ENCODE measurements at places on chromosomes 13 and 19. TPM values are rescaled to one million over a fixed set of nuclear protein-coding genes. Genes with fewer than 3 reads are reported as not detected.

- DNase-seq = no peak
Measured at GRCh38 chr13:89899302-89900103, 1448.0 kb upstream of the MIR17HG start.

PRODH2 gene
- 0.09 TPM for total RNA-seq

GRCh38 chr19:16347706-16348105 is 23.1 kb downstream of the KLF2 start:
- no peak for DNase-seq

SLC17A7 gene
- total RNA-seq = 3.8 TPM

- DNase-seq = no peak
Measured at GRCh38 chr13:98632961-98633360, 56.1 kb upstream of the STK24 start.

C19orf73 gene
- 1.5 TPM for total RNA-seq

AMER2 gene
- total RNA-seq = 113 TPM

DNA sequence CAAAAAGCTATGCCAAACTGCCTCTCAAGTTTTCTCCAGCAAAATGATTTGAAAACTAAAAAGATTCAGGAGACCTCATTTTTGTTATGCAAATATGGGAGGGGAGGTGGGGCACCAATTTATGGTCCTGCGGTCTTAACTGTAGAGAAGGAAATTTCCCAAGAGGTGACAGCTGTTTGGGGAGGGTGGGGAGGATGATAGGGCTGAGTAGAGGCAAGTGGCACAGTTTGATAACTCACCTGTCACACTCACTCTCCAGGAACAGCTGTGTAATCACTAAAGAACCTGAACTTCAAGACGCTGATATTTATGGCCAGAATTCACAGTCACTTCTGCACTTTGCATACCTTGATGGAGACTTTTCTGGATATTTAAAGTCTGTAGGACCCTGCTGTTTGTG is 232.9 kb upstream of the STARD13 start:
- DNase-seq = no peak

DNA sequence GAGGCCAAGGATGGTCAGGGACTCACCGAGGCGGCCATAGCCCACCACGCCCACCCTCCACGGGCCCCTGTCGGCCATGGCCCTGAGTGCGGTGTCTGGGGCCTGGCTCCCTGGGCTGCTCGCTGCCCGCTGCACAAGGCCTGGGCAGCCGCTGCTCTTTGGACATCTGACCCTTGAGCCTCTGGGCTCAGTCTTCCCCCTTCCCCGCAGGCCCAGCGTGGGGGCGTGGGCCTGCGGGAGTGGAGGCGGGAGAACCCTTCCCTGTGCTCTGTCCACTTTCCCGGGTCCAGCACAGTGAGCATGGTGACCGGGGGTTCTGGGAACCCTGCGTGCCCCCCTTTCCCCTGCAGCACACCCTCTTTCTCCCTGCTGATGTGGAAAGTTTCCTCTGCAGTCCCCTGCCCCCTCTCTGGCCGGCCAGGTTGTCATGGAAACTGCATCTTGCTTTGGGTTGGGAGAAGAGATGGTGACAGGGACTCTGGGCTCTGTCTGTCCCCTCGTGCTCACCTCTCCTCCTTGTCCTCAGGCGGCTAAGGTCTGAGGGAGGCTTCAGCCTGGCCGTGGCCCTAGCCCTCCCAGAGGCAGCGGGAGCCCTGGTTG is at the start of gene ASPDH:
TSS of gene ASPDH (minus strand) at position 168 of the 600 bp plus-strand sequence. CDS start at position 78, 90 bp downstream.
- DNase-seq = peak; percentile 60

DNA sequence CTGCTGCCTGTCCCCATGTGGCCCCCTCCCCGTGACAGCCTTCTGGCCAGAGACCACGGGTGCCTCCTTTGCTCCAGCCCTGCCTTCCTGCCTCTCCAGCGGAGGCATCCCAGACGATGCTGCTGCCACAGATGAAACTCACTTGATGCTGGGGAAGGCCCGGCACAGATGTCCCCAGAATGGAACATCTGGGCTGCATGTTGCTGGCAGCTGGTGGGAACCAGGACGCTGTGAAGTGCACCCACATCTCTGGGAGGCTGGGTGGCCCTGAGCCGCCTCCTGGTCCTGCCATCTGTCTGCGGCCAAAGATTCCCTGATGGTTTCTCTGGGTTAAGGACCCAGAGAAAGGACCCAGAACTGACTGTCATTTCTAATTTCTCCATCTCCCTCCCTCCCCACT is 51.9 kb upstream of the PTPRS start:
- no peak for DNase-seq

DNA sequence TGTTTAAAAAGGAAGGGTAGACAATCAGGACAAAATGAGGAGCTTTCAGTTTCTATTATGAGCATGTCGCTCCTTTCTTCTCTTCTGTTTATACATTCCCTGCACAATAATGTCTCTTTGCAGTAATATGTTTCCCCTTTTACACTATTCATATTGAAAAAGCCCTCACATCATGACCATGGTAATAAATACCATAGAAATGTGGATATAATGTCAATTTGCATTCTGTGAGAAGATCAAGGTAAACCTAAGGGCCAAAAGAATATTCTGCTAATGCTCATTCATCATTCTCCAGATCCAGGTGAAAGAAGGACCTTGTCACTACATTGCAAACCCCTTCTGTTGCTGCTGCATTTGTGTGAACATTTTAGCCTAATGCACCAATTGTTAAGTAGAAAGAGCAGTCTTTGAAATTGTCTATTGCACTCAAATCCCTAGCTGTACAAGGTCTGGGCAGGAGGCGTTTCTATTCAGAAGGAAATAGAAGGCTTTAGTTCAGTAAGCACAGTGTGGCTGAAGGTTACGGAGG is 117.6 kb upstream of the SOX21 start:
- DNase-seq = no peak

PPP1R13L gene
- total RNA-seq = 1.4 TPM

GJB2 gene
- 3.6 TPM for total RNA-seq

GRCh38 chr13:29530901-29531300 is 64.6 kb downstream of the SLC7A1 start:
- no peak for DNase-seq

Measured in cerebellum (tissue), 4 donors.